ENCODE measurements at places on chromosomes 7 and 10. TPM values are rescaled to one million over a fixed set of nuclear protein-coding genes. Genes with fewer than 3 reads are reported as not detected.
A peak's percentile ranks its signal among the peaks of the same experiment; 100 is the strongest.

Gene ABCB4
- 0.87 TPM for polyA plus RNA-seq

GRCh38 chr7:120554960-120555571, 282.1 kb downstream of the KCND2 start:
- no peak for DNase-seq

- no peak for DNase-seq
These were observed 86.2 kb upstream of the DDC start for GRCh38 chr7:50651271-50651989.

DNA sequence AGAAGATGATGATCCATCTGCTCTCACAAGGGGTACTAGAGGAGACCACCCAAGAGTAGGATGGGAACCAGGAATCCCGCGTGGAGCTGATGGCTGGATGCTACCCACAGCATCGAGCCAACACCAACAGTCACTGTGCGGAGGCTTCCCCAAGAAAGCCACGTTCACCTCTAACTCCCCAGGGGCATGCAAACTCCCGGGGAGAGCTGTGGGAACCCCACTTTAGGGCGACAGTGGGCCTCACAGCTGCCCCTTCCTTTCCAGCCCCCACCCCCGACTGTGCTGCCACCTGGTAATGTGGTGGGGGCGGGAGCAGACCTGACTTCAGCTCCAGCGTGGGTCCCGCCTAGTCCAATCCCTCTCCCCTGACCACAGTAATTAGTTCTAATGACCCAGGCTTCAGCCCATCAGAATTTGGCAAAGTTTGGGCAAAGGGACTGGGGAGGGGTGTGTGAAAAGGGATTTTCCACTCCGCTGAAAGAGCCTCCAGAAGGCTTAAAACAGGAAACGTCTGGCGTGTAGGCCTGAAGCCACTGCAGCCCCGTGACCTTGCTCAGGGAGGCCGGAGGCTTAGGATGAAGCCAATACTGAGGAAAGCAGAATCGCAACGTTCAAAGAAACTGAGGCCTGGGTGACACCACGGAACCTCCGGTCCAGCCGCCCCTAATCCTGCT, 20.3 kb downstream of the ASB13 start:
- DNase-seq, result no peak

DNA sequence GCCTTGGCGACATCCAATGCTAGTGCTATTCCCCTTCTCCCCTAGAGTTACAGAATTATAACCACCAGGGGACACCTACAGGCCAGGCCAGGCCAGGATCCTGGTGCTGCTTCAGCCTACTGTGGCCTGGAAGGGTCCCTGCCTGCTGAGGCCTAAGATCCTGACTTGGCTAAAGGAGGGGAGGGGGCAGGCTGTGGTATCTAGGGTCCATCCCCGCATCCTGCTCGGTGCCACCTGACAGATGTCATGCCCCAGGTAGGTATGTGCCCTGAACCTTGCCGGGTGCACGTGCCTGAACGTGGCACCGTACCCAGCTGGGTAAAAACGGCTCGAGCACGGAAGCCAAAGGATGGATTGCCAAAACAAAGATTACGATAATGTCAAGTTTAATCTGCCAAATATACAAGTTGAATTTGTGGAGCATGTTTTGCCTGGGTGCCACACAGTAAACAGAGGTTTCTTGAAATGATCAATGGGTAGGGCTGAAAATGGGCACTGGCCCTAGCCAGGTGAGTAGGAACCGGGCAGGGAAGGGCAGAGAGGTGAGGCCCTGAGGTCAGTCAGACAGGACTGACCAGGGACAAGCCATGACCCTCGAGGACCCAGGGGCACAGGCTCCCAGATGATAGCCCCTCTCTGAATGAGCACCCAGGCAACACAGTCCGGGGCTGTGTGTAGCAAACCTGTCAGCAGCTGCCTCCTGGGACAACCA, 12.6 kb downstream of the PDAP1 start:
- peak; percentile 55 for DNase-seq

Data from heart left ventricle (tissue), 16 donors.